ENCODE measurements at places on chromosomes 5 and 9. TPM values are rescaled to one million over a fixed set of nuclear protein-coding genes. Genes with fewer than 3 reads are reported as not detected.

DNA sequence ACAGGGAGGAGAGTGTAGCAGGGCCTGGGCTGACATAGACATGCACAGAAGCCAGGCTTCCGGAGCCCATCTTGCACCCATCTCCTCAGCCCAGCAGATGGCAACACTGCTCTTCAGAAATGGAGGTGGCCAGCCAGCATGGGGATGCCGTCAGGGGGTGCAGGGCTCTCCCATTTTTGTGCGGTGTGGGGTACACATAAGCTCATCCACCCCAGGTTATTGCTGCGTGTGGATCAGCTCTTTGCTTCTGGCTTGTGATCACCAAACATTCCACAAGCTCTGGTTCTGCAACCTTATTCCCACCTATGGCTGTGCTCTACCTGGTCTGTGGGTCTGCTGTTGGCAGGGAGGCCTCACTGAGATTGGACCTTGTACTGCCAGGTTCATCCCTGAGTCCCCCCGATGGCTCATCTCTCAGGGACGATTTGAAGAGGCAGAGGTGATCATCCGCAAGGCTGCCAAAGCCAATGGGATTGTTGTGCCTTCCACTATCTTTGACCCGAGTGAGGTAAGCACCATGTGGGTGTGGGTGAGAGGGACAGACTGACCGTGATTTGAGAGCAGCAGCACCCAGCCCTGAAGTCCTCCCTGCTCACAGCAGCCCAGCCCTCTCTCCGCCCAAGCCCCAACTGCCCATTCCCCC is 17.3 kb downstream of the SLC22A5 start:
- peak; percentile 73 for DNase-seq

GRCh38 chr9:68619636-68620035 is 79.0 kb upstream of the TMEM252 start:
- no peak for DNase-seq

- DNase-seq, result peak; percentile 45
These were observed 11.8 kb upstream of the ZDHHC11 start for GRCh38 chr5:862367-863243.

GRCh38 chr9:21450733-21451394 is 10.6 kb downstream of the IFNA1 start:
- DNase-seq, result no peak

- no peak for DNase-seq
These were observed 1157.9 kb downstream of the TAF11L14 start for GRCh38 chr5:18792145-18792544.

DNA sequence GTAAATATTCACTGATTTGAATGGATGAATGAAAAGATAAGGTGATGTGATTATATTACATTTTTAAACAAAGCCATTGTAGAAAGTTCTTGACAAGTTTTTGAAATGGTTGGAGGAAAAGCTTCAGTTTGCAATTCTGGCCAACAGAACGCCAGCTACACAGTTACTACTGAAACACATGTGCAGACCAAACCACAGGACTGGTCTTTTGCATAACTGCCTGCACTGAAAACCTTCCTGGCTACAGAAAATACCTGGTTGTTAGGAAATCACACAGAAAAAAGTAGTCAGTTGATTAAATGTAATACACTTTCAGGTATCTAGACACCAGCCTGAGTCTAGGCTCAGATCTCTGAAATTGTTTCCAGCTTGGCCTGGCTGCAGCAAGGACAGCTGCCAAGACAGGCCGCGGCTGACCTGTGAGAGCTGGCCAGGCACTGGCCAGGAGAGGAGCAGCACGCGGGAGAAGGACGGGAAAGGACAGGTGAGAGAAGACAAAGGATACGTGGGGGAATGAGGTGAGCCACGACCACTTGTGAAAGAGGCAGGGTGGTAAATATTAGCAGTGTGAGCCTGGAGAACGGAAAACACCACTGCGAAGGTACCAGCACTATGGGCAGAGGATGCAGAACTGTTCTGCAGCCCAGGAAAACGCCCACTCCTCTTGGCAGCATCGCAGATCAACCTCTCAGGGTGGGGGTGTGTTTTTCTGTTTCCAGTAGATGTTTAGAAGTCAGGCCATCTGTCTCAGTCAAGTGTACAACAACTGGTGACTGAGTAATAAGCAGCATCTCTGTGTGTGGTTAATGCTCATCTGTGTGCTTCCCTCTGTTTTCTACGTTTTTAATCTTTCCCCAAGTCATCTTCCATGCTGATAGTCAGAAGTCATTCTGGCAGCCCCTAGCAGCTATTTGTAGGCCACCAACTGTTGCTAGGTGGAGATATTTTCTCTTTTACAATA is 137.4 kb downstream of the SCAMP1 start:
- peak; percentile 67 for DNase-seq

DNA sequence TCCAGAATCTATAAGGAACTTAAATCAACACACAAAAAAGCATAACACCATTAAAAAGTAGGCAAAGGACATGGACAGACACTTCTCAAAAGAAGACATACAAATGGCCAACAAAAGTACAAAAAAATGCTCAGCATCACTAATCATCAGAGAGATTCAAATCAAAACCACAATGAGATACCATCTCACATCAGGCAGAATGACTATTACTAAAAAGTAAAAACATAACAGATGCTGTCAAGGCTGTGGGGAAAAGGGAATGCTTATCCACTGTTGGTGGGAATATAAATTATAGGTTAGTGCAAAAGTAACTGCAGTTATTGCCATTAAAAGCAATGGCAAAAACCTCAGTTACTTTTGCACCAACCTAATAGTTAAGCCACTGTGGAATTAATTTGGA is 32.2 kb upstream of the SPATA31D4 start:
- no peak for DNase-seq

DNA sequence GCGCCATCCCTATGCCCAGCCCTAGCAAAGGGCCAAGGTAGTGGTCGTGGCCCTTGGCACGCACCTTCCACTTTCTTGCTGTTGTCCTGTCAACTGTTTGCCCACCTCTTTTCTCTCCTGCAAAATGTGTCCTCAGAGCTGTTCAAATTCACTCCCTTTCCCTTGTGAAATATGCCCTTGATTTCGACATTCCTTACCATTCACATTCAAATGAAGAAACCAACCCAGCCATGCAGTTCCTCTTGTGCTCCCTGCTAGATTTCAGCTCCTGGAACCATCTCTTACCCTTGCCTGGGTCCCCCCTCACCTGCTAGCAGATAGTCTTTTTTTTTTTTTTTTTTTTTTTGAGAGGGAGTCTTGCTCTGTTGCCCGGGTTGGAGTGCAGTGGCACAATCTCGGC is 19.6 kb upstream of the HRH2 start:
- DNase-seq, result no peak

DNA sequence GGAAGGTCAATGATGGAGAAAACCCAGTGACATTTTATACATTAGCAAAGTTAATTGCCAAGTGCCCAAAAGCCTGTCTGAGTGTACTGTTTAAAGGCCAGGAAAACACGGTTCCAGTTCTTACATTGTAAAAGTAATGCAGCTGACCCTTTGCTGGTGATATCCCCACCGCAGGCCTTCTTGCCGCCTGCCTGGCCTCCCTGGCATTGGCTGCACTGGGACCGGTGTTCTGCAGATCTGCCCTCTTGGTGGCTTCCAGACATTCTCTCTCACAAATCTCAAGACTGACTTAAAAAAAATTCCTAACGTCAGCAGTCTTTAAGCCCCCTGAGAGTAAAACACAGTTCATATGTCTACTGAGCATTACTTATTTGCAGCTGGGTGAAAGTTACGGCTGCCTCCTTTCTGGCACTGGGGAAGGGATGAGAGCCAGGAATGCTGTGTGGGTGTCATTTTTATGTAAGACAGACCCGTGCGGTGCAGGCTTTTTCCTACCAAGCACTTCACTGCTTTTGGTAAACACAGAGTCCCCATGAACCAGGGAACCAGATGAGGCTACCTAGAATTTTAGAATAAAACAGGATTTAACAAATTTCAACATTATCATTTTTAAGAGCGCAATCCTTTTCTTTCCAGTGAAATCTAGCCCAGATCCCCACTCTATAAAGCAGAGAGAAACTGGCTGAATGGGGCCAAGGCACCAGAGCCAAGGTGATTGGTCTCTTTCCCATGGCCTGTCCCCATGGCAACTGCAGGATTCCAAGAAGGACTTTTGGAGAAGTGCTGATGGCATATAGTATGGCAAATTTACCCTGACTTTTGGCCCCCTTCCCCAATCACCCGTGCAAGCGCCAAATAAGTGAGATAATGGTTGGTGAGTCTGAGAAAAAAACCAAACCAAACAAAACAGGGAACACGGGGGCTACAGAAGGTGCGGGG is 80.8 kb downstream of the LMNB1 start:
- no peak for DNase-seq

- DNase-seq, result no peak
These were observed 30.6 kb upstream of the CTNNA1 start for GRCh38 chr5:138722544-138723177.

DNA sequence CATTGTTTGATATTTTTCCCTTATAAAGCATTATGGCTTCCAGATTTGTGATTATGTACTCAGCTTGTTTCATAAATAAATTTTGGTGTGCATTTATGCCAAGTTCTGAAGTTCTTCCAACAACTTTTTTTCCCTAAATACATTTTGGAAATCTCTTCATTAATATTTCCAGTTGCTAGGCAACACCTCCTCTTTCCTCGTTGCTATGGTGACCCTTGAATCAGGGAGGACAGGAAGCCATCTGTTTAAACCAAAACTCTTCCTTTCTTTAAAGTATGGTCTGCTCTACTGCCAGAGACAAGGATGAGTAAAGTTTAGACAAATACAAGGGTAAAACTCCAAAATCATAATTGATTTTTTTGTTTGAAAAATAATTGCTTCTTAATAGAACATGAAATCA is 779.3 kb downstream of the CDH9 start:
- DNase-seq, result no peak

GRCh38 chr9:108439947-108440346 is 415.8 kb downstream of the ACTL7B start:
- DNase-seq, result no peak

DNA sequence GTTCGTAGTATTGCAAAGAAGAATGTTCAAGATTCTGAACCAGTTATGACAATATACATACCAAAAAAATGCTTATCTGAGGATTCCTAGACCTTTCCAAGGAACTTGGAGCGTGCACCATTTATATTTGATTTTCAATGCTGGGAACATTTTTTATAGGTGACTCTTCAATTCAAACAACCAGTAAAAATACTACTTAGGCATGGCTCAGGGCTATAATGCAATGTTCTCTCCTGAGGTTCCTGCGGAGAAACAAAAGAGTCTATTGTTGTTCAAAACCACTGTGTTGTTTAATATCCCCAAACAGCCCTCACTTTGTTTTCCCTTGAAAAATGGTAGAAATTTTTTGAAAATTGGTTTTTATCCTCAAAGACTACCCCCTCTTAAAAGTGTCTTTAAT is 335.7 kb upstream of the IZUMO3 start:
- DNase-seq, result no peak

GRCh38 chr5:67542479-67542878 is 345.9 kb upstream of the CD180 start:
- DNase-seq, result no peak

DNA sequence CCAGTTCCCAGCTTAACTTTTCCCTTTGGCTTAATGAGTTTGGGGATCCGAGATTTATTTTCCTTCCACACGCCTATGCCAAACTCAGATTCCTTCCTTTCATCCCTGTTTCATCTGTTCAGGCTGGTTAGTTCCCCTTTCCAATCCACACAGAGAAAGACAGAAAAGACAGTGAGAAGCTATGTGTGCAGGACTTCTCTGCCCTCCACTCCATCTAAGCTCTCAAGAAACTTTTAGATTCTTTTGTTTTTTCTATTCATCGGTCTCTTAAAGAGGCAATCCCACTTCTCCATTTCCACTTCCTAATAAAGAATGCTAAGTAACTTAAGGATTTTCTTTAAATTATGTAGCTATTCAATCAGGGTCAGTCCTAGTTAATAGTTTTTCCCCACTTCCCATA is 11.2 kb downstream of the ITGA1 start:
- no peak for DNase-seq

GRCh38 chr5:27241564-27242257 is 203.3 kb upstream of the CDH9 start:
- no peak for DNase-seq

DNA sequence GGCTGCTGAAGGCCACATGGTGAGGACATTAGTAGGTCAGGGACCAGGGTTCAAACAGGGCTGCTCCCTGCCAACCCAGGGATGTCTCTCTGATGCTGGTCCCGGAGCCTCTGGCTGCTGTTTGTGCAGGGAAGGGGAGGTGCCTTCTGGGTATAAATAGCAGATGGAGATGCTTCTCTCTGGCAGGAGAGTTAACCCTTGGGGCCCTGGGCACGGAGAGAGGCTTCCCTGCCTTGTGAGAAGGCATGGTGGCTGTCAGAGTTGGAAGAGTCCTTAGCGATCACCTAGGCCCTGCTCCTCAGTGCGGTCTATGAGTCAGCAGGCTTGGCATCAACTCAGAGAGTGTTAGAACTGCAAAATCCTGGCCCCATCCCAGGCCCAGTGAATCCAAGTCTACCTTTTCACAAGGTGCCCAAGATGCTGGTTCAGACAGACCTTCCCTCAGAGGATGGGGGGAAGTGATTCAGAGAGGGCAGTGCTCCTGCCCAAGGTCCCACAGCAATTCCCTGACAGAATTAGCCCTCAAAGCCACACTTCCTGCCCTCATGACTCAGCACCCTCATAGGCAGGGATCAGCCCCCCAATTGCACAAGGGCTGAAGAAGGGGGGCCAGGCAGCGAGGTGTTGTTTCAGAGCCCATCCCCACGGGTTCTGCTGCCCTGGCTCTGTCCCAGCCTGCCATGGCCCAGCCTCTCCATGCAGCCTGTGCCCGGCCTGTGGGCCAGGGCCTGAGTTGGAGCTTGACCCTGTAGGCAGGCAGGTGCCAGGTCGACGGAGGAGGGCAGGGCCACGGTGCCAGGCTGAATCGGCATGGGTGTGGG is 25.6 kb downstream of the CAMK2A start:
- DNase-seq, result peak; percentile 50

DNA sequence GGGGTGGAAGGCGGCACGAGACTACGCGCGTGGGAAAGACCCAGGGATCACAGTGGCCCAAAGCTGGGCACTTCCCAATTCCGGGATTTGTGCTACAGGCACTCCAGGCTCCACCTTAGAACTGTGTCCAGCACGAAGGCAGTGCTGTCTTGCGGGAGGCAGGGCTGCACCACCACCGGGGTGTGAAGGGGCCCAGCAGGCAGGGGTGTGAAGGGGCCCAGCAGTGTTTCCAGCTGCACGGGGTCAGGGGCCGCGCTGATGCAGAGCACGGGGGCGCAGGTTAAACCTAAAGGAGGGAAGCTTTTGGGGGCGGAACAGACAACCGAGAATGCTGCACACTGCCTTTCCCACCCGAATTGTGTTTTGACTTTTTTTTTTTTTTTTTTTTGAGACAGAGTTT is 1.1 kb upstream of the PDCD6 start:
- no peak for DNase-seq

The MPDZ gene
- total RNA-seq, result 67.9 TPM

The SECISBP2 gene
- total RNA-seq, result 20.6 TPM

The FRRS1L gene
- 3.9 TPM for total RNA-seq

The RNF180 gene
- 27.2 TPM for total RNA-seq

The DAB2IP gene
- total RNA-seq, result 42.1 TPM

The DAB2 gene
- total RNA-seq, result 25.0 TPM

The MAMDC2 gene
- total RNA-seq, result 12.2 TPM

The GRIN1 gene
- not detected for total RNA-seq

The BARHL1 gene
- not detected for total RNA-seq

The HMHB1 gene
- total RNA-seq, result not detected

The CATSPER3 gene
- 0.54 TPM for total RNA-seq

The SLC35D2 gene
- total RNA-seq, result 14.3 TPM

The CYFIP2 gene
- 43.8 TPM for total RNA-seq

The FOXD4L4 gene
- total RNA-seq, result not detected

The PPP2R2B gene
- total RNA-seq, result 9.0 TPM

The FBP2 gene
- total RNA-seq, result 0.23 TPM
